Suprapubic skin (tissue), 4 donors: ENCODE measurements at places on chromosomes 7 and 10. TPM values are rescaled to one million over a fixed set of nuclear protein-coding genes. Genes with fewer than 3 reads are reported as not detected.

The RAMP3 gene
- total RNA-seq, result 34.3 TPM

The PCGF6 gene
- 7.2 TPM for total RNA-seq

The C10orf53 gene
- total RNA-seq, result not detected

The LBX1 gene
- total RNA-seq, result not detected

The CADPS2 gene
- 6.6 TPM for total RNA-seq

The PWWP2B gene
- total RNA-seq, result 19.2 TPM

The STAG3 gene
- 0.68 TPM for total RNA-seq

The ANKRD7 gene
- not detected for total RNA-seq

The ZWINT gene
- 11.0 TPM for total RNA-seq

The NKX1-2 gene
- 0.89 TPM for total RNA-seq

The OR13A1 gene
- total RNA-seq, result not detected

The GPR15LG gene
- total RNA-seq, result 10.3 TPM

The ABLIM1 gene
- 239 TPM for total RNA-seq

- no peak for DNase-seq
Observed at GRCh38 chr10:13399236-13399635, 51.1 kb upstream of the SEPHS1 start.

DNA sequence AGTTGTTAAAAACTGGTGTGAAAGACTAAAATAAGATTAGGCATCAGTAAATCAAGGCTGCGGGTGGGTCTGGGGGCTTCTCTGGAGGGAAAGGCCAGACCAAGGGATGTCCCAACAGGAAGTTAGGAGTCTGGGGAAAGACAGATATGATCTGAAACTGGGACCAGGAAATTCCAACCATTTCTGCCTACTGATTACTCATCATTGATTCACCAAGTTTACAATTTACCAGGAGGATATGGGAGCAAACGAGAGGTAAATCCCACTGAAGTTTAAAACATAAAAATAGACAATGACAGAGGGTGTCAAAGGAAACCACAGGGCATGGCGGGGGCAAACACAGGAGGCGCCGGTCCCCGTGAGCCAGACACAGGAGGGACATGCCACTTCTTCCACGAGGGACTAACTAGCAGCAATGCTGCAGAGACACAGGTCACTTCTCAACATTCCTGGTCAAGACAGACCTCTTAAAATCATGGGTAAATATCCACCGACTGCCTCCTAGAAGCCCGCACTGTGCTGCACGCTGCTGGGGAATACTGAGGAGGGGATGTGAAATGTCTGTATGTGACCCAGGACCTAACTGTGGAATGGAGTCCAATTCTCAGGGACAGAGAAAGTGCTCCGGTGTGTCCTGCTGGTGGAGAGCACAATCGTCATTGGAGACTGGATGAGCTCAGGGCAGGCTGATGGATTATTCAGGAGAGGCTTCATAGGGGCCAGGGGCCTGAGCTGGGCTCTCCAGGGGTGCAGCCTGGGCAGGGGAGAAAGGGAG is 153.4 kb upstream of the KLF14 start:
- no peak for DNase-seq

DNA sequence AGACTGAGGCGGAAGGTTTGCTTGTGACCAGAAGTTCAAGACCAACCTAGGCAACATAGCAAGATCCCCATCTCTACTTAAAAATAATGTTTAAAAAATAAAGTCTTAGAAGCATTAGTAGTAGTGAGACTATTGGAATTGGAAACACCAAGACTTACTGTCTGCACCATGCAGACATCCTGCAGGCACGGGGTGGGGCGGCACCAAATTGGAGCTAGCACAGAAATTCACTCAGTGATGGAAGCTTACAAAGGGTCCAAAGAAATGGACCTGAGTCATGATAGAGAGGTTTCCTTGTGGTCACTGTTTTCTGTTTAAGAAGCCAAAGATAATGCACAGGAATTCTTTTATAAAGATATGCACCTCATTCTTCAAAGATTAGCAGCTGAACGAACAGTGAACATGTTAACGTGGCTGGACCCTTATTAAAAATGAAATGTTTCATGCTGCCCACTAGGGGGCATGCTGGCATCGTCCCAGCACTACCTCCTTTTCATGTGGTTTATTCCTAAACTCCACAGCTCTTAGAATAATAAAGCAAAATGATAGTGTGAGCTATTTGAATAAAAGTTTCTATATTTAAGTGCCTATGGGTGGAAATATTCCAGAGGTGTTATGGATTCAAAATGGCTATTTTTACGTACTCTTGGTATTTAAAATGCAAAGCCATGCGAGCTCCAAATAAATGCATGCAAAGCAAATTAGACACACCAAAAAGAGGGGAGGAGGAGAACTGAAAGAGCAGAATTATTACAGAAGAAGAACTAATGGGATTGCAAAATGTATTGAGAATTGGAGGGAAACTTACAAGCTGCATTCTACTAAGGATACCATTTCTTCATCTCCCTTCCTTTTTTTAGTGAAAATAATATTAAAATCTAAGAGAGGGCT is 28.6 kb downstream of the PDSS1 start:
- DNase-seq, result no peak

GRCh38 chr10:75187961-75188426 is 22.6 kb upstream of the VDAC2 start:
- DNase-seq, result no peak

DNA sequence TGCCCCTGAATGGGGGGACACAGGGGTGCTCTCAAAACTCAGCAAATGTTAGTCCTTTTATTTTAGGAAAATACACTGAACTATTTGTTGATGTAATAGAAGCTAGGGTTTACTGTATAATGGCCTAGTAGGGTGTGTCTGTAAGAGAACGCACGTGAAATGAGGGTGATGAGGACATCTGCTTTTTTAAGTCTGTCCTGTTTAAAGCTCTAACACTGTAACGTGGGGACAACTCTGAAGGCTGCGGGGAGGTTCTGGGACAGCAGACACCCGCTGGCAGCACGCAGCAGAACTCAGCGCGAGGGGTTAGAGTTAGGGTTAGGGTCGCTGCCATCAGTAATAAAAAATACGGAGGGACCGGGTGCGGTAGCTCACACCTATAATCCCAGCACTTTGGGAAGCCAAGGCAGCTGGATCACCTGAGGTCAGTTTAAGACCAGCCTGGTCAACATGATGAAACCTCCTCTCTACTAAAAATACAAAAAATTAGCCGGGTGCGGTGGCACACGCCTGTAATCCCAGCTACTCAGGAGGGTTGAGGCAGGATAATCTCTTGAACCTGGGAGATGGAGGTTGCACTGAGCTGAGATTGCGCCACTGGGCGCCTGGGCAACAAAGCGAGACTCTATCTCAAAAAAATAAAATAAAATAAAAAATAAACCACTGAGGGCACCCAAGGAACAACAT is 98.0 kb downstream of the CTBP2 start:
- no peak for DNase-seq

- DNase-seq, result no peak
Observed at GRCh38 chr10:50310560-50311174, 59.4 kb upstream of the ASAH2 start.

- no peak for DNase-seq
Observed at GRCh38 chr7:144019457-144019856, 19.3 kb downstream of the OR6B1 start.

- DNase-seq, result no peak
Observed at GRCh38 chr10:132335189-132336063, 3.4 kb downstream of the LRRC27 start.

DNA sequence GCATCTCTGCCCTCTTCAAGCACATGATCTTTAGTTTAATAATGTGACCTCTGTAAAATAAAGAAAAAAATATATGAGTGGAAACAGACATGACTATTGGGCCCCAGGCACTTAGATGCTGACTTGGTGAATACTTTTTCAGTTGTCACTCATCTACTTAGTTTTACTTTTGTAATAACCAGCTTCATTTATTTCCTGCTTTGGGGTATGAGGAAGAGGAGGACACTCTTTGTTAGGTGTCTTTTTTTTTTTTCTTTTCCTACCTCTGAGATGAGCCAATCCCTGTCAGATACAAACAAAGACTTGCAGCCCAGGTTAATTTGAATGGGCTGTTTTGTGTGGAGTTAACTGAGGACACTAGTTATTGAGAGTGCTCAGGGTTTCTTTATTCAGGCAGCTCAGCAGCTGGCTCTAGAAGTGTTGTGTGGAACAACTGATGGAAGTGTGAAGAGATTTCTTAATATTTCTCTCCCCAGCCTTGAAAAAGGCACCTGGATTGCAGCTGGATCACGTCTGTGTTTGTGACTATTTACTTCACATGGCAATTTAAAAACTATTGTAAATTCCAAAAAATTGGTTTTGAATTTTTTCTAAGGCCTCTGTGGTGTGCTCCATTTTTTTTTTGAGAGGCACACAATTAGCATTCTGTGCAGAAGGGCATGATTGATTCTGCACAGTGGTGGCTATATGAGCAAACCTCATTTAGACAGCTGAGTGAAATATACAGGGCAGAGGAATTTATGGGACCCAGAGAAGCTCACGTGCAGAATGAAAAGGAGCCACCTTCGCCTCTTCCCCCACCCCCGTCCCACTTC is 333.8 kb downstream of the LRMDA start:
- no peak for DNase-seq

DNA sequence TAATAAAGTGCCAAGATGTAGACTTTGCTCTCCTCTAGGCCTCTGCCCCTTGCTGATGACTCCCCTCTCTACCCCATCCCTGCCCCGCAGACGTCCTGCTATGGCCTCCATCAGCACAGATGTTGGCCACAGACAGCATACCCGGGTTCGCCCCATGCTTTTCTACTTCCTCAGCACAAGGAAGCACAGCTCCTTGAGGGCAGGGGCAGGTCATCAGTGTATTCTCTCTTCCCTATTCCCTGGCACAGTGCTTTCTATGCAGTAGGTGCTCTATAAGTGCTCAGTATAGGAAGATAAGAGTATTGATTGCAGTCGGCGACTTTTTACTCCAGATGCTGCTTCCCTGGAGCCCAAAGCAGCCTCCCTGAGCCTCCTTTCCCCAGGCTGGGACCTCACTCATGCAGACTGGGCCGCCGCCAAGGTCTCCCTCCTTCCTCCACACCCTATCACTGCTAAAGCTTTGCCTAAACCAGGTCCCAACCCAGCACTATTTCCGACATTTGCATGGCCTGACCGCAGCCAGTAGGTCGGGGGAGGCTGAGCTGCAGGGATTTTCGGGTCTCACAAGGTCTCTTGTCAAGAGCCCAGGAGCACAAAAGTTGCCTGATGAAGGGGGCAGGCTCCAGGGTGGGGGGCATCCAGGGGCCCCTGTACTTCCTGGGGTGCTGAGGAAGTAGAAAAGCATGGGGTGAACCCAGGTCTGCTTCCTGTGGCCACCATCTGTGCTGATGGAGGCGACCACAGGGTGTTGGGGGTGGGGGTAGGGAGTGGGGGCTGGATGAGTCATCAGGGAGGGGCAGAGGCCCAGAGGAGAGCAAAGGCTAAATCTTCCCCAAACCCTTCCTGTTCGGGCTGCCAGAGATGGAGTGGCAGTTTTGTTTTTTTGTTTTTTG is 8.0 kb downstream of the CALHM3 start:
- DNase-seq, result no peak

GRCh38 chr7:95776561-95777185 is 4.3 kb downstream of the DYNC1I1 start:
- no peak for DNase-seq

DNA sequence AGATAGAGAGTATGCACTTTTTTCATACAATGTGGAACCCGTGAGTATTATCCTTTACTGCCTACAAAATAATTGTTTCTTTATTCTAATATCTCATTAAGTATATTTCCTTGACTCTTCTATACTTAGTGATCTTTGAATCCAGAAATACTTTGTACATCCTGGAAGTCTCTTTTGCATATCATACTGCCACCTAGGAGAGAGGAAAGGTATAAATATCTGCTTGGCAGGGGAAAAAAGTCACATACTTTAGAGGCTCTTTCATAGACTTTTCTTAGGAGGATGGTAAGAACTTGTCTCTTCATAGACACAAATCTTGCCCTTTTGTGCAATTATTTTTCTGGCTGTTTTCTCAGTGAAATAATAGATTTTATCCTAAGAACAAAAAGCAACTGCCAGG is 436.0 kb downstream of the PAXIP1 start:
- no peak for DNase-seq

DNA sequence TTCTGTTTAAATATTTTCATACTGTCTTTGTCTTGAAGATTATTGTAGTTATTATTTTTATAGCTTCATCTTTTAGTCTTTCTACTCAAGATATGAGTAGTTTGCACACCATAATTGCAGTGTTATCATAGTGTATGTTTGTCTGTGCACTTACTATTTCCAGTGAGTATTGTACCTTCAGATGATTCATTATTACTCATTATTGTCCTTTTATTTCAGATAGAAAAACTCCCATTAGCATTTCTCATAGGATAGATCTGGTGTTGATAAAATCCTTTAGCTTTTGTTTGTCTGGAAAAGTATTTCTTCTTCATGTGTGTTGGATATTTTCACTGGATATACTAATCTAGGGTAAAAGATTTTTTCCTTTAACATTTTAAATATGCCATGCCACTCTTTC is 646.2 kb upstream of the GRM3 start:
- no peak for DNase-seq

- no peak for DNase-seq
Observed at GRCh38 chr7:50735333-50735732, 47.4 kb downstream of the GRB10 start.

GRCh38 chr10:110151971-110152370 is 55.4 kb upstream of the MXI1 start:
- no peak for DNase-seq

DNA sequence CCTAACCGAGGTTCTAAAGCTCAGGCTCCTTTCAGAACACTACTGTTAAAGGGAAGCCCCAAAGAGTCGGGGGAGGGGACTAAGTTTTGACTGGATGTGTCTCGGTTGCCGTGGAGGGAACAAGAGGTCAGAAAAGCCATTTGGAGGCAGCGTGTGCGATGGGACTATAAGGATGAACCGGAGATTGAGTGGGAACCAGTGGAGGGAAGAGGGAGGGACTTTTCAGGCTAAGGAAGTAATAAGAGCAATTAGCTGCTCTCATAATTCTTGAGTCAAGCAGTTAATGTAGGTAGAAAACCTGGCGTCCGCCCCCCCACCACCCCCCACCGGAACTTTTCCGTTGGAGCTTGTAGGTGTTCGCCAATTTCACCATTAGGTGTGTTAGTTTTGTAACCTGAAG is 491 bp upstream of the AKAP9 start:
- DNase-seq, result no peak

GRCh38 chr10:47164800-47165128 is 135.2 kb upstream of the GDF10 start:
- no peak for DNase-seq
